ENCODE measurements at places on chromosomes 1 and 21.
A peak's percentile ranks its signal among the peaks of the same experiment; 100 is the strongest.

DNA sequence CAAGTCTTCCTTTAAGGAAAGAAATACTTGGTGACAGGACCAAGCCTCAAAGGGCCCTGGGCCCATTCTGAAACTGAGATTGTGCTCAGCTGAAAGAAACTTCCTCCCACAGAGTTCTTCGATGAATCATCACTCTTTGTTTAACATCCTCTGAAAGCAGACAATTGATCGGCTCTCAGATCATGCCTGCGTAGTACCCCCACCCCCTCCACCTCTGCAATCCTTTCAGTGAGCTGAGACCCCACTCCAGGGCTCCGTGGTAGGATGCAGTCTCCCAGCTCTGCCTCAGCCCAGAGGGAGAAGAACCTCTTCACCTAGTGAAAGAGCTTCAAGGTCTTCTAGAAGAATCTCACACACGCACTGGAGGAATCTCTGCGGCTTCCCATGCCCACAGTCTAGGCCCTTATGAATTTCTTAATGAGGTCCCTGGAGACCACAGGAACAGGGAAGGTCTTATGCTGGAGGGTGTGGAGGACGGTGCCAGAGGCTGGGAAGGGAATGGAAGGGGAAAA lies 104.9 kb upstream of the SOD1 start:
- no peak for DNase-seq

- DNase-seq = peak; percentile 80
Measured at GRCh38 chr1:228464487-228464983, 22.6 kb upstream of the RNF187 start.

GRCh38 chr1:24111996-24112779 lies at the start of gene MYOM3:
Gene MYOM3 (minus strand): TSS chr1:24112135. CDS start chr1:24108636, 3,499 bp downstream.
- no peak for DNase-seq

- DNase-seq = peak; percentile 43
Measured at GRCh38 chr1:113390871-113391648, 745 bp downstream of the MAGI3 start.

DNA sequence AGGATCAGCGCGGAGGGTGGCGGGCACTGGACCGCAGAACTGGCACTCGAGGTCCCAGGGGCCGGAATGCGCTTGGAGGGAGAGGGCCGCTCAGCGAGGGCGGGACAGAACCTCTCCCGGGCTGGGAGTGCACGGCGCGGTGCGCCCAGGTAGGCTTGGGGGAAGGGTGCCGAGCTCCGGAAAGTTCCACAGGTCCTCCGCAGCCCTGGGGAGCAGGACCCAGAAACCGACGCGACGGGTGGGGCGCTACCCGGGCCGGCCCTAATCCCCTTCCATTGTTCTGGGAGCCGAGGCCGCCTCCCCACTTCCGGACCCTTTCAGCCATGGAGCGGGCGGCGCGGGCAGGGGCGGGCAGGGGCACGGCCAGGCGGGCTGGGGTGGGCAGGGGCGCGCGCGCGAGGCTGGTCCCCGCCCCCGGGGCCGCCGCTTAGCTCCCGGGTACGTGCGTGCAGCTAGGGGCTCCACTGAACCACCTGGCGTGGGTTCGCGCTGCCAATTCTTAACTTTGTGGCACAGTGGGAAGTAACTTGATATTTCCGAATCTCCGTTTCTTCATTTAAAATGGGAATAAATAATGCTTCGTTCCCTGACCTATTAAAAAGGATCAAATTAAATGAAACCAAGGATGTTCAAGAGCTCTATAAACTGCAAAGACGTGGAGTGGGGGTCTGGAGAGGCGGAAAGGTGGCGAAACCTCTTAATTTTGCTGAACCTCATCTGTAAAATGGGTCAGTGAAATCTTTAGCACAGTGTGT lies 20.7 kb downstream of the LGR6 start:
- no peak for DNase-seq

All from T-helper 9 cell (primary cell).